ENCODE measurements at places on chromosomes 1 and 21.

GRCh38 chr1:101004061-101004460 is 21.5 kb downstream of the DPH5 start:
- no peak for DNase-seq

GRCh38 chr1:237187842-237188241 is 145.9 kb downstream of the RYR2 start:
- DNase-seq = no peak

DNA sequence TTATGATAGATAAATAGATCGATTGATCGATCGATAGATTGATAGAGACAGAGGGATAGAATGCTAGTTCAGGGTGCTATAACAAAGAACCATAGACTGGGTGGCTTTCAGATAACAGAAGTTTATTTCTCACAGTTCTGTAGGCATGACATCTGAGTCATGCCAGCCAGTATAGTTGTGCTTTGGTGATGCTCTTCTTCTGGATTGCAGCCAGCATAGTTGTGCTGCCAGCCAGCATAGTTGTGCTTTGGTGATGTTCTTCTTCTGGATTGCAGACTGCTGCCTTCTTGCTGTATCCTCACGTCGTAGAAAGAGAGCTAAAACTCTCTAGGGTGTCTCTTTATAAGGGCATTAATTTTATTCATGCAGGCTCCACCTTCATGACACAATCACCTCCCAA is 860.8 kb downstream of the BRINP3 start:
- DNase-seq = no peak

DNA sequence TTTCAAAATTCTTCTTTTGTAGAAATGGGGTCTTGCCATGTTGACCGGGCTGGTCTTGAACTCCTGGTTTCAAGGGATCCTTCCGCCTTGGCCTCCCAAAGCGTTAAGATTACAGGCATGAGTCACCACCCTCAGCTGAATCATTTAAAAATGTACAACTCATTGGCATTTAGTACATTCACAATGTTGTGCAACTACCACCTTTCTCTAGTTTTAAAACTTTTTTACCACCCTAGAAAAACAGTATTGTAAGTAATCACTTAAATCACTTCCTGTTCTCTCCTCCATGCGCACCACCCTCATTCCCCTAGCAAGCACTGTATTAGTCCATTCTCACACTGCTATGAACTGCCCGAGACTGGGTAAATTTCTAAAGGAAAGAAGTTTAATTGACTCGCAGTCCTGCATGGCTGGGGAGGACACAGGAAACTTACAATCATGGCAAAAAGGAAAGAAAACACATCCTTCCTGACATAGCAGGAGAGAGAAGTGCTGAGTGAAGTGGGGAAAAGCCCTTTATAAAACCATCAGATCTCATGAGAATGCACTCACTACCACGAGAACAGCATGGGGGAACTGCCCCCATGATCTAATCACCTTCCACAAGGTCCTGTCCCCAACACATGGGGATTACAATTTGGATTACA is 14.4 kb upstream of the THEM5 start:
- no peak for DNase-seq

GRCh38 chr1:119347858-119348257 is 20.7 kb upstream of the HAO2 start:
- DNase-seq = no peak

GRCh38 chr1:216765346-216766300 is 42.4 kb upstream of the ESRRG start:
- no peak for DNase-seq

- DNase-seq = no peak
Measured at GRCh38 chr1:215539803-215540570, 27.1 kb upstream of the KCTD3 start.

- no peak for DNase-seq
Measured at GRCh38 chr1:235624721-235625333, 24.8 kb downstream of the GNG4 start.

DNA sequence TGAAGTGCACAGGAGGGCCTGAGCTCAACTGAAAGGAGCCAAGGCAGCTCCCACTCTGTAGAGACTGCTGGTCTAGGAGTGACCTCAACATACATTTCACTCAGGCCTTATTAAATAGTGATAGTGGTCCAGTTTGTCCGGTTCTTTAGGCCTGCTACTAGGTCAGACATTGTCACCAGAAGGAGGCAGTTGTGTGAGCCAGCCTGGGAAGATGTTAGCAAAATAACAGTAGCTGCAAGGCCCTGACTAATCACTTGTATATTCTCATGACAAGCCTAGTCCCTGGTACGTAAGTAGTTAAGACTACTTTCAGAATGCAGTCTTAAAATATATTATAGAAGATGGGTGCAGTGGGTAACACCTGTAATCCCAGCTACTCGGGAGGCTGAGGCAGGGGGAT is 264.0 kb upstream of the CAMK1G start:
- no peak for DNase-seq

DNA sequence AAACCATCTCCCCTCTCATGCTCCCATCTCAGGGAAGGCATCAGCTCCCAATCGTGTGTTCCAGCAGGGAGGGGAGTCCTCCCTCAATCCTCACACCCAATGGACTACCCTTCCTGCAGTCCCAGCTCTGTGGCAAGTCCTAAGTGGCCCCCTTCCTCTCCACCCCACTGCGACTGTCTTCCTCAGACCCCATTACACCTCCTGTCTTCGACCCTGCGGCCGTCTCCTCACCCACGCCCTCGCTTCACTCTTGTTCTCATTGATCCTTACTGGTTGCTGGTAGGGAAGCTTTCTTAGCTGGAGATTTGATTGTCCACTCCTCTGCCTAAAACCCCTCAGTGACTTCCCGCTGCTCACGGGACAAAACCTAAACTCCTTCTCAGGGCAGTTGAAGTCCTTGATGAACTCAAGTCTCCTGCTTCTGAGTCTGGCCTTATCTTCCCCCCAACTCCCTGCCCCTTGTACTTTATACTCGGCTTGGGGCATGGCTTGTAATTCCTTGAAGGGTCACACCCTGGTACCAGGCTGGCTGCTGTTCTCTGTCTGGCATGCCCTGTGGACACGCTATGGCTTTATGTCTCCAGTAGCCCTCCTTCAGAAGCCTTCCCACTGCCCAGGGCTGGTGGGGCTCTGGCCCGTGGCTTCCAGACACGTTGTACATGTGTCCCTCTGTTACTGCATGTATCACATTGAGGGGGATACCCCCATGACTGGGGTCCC is 2.3 kb upstream of the EPS8L3 start:
- DNase-seq = no peak

DNA sequence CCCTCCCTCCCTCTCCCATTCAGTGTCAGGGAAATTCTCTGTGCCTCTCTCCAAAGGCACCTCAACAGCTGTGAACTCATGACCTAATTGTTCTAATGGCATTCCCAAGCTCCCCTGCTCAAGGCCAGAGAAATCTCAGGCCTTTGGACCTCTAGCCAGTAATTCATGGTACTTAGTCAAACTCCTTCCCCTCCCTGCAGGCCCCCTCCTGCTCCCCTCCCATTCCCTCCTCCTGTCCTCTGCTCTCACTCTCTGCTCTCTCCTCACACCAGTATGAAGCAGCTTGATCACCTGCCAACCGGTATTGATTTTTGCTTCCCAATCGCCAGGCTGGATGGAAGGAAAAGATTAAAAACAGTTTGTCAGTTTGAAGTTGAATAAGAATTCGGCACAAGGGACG is 370.5 kb upstream of the PBX1 start:
- no peak for DNase-seq

- no peak for DNase-seq
Measured at GRCh38 chr1:40982721-40983120, 3.2 kb downstream of the CTPS1 start.

- no peak for DNase-seq
Measured at GRCh38 chr1:46002551-46003150, 129.8 kb downstream of the PIK3R3 start.

DNA sequence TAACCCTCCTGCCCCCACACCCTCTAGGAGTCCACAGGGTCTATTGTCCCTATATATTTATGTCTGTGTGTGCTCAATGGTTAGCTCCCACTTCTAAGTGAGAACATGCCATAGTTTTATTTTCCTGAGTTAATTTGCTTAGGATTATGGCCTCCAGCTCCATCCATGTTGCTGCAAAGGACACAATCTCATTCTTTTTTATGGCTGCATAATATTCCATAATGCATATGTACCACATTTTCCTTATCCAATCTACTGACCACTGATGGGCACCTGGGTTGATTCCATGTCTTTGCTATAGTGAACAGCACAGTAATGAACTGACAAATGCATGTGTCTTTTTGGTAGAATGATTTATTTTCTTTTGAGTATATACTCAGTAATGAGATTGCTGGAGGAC is 13.3 kb upstream of the FHAD1 start:
- no peak for DNase-seq

GRCh38 chr1:12643785-12644184 is at the start of gene AADACL4:
Gene AADACL4 (plus strand): TSS chr1:12644085. CDS start chr1:12644547, 462 bp downstream.
- DNase-seq = no peak

DNA sequence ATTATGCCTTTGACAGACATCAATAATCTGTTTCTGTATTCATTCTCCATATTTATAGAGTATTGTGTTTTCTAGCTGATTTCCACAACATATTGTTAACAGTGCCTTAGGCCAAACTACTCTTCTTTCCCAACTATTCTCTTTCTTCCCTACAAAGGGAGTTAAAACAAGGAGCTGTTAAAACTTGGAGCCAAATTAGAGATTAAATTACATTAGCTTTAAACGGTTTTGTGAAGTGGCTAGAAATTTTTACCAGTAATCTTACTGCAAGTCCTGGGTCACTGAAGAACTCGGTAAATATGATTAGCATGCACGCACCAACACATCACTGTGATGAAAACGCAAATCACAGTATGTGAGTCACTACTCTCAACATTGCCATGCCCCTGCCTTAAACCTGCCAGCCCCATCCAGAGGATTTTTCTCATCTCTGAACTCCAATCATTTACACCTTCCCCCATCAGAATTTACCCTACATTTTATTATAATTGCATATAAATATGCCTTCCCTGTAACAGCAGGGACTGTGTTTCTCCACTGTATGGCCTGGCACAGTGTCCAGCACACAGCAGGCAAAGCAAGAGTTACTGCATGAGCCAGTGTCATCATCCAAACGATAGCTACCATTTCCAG is 1.5 kb upstream of the PRDX6 start:
- DNase-seq = no peak

- DNase-seq = peak; percentile 52
Measured at GRCh38 chr1:24970399-24970753, 40.3 kb upstream of the RUNX3 start.

- DNase-seq = no peak
Measured at GRCh38 chr1:84998642-84999280, 1.8 kb upstream of the MCOLN2 start.

DNA sequence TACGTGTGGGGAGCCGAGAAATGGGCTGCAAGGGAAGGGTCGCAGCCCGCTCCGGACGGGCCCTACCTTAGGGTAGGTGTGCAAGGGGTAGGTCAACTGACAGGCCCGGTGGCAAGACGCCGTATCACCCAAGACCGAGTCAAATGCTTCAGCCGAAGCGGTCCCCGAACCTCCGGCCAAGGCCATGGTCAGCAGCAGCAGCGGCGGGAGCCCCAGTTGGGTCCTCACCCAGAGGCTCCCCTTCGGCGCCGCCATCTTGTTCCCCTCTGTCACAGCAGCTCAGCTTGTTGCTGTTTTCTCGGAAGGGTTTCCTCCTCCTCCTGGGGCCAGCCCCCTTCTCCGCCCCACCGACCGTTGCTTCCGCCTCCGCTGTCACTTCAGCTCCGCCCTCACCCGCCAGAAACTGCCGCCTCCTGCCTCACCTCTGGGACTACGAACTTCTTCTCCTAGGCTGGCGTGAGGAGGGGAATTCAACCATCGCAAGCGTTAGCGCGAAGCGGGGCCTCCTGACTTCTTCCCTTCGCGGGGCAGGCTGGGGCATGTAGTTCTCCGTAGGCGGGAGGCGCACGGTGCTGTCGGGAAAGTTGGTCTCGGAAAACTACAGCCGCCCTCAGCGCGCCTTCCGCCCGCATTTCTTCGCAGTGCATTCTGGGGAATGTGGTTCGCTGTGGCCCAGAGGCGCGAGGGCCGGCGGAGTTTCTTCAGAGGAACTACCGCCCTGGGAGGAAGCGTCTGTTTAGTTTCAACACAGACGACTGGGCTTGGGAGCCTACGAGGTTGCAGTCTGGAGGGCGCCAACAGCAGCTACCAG is at the start of the genes TCEANC2 and TMEM59:
Gene TCEANC2 (plus strand): TSS at position 675 of the 811 bp plus-strand sequence. CDS start 815 bp downstream, outside the sequence.
Gene TMEM59 (minus strand): TSS at position 271 of the 811 bp plus-strand sequence. CDS start 16 bp downstream, at position 255.
- peak; percentile 54 for DNase-seq

DNA sequence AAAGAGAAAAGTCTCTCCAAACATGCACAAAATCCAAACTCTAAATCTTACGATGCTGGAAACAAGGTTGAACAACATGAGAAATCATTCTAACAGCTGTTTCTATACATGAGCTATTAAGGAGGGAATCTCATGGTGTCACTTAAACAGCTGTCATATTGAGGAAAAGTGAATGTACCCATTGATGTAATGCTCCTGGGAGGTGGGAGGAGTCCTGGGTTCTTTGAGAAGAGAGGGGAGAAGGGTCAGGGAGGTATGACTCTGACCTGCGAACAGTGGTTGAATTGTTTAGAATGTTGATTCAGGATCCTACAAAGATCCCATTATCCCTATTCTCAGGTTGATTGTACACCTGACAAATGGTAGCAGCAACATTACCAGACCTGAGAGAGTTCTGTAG is 49.3 kb downstream of the ZC3H11B start:
- DNase-seq = no peak

- no peak for DNase-seq
Measured at GRCh38 chr21:26027696-26028095, 142.9 kb downstream of the APP start.

DNA sequence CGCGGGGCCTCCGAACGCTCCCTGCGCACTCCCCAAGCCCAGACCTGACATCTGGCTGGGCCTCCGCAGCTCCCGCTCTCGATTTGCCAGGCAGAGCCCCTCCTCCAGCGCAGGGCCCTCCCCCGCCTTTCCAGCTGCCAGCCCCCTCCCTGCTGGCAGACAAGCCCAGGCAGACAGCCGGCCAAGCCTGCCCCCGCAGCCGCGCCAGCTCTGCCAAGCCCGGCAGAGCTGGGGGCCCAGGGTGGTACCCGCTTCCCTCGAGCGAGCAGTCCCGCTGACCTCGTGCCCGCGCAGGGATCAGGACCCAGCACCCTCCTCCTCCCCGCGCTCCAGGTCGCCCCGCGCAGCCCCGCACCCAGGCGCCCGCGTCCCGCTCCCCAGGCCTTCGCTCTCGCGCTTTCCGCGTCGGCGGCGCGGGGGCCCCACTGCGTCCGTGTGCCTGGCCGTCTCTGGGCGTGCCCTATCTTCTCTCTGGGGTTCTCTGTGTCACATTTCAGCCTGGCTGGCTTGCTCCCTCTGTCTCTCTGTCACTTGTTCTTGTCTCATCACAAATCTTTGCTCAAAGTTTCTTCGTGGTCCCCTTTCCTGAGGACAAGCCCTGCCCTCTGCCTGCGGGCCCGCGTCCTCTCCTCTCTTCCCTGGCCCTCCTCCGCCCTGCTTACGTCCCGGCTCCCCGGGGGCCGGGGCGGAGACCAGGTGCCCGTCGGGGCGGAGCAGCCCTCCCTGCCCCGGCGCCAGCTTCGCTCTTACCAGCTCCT is 580 bp downstream of the INKA2 start:
- no peak for DNase-seq

- no peak for DNase-seq
Measured at GRCh38 chr1:40316595-40317393, at the start of gene COL9A2. Gene COL9A2 (minus strand): TSS chr1:40317286. CDS start chr1:40317197, 89 bp downstream.

DNA sequence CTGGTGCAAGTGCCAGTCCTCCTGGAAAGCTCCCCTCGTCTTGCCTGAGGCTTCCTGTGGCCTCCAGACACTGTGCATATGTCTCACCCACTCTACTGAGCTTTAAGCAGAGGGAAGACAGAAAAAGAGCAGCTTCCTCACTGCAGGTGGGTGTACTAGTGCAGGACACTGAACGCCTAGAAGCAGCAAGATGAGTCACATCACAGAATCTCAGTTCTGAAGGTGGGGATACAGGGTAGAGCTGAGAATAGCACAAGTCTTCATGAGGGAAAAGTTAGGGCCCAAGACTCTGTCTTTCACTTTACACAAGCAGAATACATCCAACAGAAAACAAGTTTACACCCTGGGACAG is 37.4 kb downstream of the PCAT6 start:
- DNase-seq = no peak
